ENCODE measurements at places on chromosomes 4 and X.

DNA sequence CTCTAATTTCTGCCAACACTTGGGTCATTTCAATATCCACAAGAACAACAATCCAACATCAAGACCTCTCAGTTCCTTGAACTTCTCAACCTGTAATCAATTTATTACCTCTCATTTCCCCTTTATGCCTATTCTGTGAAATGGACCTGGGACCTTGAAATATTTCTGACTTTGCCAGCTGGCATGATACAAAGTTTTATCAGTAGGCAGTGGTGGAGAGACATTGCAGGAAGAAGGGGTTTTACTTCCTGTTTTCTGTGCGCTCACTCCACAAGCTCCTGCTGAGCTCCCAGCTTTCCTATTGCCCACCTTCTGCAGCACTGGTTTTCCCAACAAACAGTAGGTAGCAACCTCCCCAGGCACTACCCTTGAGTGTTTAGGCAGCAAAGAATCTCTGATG, 3.5 kb upstream of the ARHGEF6 start:
- DNase-seq: no peak

DNA sequence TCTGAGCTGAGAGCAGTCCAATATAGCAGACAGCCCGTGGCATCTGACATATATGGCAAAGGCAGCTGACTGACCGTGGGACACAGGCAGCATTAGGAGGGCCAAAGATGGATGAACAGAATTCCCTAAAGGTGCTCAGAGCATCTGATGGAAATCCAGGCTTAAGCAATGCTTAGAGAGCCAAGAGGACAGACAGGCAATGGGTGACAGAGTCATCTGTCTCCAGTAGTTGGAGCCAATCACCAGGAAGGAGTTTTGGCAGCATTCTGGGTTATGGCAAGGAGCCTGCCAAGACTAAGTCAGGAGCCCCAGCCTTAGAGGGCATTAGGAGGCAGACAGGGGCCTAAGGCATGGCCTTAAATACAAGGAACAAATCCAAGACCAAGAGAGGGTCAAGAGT, 153.3 kb upstream of the USP9X start:
- no peak for DNase-seq

GRCh38 chr4:94650134-94650495, 107.6 kb upstream of the BMPR1B start:
- DNase-seq: no peak

DNA sequence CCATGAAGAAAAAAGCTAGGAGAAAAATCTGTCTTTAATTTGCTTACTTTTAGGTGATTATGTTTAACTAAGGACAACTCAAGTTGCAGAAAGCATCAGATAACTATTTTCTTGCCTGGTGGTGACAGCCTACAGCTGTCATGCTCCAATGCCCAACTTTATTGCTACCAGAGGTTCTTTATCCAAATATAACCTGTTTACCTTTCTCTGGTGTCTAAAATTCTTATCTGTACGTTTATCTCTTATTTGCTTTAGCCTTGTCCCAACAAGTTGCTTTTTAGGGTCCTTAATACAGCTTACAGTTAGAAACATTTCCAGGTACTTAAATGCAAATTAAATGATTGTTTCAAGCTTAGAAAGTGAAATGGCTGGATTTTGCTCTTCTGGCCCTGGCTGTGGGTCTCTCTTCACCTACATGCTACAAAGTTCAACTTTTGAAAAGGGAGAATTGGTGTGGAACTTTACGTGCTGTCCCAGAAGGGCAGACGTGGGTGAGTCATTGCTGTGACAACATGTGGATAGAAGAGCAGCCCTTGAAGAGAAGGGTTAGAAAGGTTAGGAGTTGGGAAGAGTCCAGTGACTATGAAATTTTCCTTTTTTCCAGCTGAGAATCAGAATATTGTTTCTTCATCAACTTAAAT, 60.7 kb downstream of the HPGD start:
- DNase-seq: no peak

DNA sequence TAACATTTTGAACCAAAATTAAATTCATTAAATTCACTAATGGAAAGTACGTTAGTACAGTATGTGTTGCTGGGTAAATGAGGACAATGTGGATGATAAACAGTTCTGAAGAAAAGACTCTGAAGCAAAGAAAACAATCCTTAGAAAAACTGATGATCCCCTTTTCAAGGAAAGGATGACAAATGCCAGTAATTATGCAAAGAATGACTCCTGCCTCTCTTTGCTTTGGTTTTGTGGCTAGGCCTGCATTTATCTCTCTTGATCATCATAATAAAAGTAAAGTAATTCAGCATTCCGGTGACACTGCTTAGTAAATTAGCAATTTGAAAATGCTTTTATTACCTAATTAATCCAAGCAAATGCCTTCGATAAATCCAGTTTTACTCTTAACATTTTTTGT, 652.2 kb upstream of the DIPK2B start:
- DNase-seq: no peak

DNA sequence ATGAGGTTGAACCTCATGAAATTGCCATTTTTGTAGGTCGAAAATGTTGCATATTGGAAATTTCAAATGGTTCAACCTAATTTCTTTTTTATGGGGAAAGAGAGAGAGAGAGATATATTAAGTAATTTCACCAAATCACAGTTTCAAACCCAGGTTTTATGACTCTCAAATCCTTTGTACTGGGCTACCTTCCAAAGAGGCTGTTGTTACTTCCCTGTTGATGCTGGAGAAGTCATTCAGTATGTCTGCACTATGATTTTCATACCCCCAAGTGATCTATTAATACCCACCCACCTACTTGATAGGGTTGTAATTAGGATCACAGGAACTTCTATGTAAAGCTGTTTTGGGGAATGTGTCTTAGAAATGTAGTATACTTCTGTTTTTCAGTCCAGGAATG, 109.9 kb downstream of the ZNF330 start:
- DNase-seq: no peak

- DNase-seq: no peak
Observed at GRCh38 chr4:119041396-119041795, 94.2 kb upstream of the MYOZ2 start.

DNA sequence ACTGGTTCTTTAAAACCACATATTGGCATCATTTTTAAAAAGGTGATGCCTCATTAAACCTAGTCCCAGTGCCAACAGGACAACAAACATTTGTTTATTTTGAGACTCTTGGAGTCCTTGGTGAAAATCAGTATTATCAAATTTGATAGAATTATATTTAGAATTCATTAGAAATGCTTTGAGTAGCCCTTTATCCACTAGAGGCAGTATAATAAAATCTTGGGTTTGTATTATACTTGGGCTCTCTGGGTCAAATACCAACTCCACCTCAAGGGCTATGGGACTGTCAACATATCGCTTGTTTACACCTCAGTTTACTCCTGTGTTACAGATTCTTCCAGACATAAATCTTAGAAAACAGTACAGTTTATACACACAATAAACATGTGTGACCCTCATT, 335.7 kb upstream of the FSTL5 start:
- no peak for DNase-seq

DNA sequence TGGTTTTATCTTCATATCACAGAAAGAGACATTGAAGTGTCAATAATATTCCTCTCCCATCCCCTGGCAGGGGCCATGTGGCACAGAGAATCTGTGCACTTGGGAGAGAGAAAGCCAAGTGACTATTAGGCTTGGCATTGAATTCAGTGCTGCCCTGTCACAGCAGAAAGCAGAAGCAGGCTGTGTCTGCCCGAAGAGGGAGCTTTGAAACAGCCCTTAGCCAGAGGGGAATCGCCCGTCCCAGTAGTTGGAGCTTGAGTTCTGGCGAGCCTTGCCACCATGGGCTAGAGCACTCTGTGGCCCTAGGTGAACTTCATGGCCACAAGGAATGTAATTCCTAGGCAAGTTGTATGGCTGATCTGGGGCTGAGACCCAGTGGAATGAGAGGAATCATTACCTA, 282.5 kb upstream of the PCDH10 start:
- DNase-seq: no peak

DNA sequence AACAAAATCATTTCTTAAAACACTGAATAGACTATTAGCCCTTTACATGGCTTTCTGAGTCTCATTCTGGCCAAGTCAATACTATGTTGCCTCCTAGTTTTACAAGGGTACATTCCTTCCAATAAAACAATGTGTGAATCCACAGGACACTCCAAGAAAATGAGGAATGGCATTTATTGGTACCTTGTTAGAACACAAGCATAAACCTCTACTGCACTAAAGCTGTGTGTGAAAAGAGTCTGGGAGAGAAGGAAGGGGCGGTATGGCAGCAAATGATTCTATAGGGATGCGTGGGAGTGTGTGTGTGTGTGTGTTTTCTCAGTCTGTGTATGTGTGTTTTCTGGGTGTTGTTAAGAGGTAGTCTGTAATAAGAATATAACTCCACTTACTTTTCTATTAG, 48.9 kb downstream of the CXCL1 start:
- DNase-seq: no peak

- no peak for DNase-seq
Observed at GRCh38 chr4:65046192-65047133, 623.8 kb downstream of the EPHA5 start.

- DNase-seq: no peak
Observed at GRCh38 chrX:150324919-150325318, 38.2 kb upstream of the MAMLD1 start.

DNA sequence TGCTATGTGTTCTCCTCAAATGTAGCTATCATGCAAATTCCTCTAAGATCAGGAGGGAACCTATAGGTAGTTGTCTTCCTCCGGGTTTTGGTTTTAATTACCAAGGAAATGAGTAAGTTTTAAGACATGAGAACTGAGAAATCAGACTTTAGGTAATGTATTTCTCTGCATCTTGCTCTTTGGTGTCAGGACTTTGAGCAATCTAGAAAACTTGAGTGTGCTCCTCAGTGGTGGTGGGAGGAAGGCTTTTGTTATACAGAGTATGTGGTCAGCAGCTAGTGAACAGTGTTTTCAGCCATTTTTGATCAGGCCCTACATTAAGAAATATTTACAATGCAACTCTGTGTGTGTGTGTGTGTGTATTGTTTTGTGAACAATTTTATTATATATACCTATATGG, 224.1 kb downstream of the KLHL13 start:
- no peak for DNase-seq
